ENCODE measurements at places on chromosomes 2 and 18. TPM values are rescaled to one million over a fixed set of nuclear protein-coding genes. Genes with fewer than 3 reads are reported as not detected.

CSRNP3 gene
- total RNA-seq, result not detected

RHOB gene
- 33.5 TPM for total RNA-seq

EML6 gene
- total RNA-seq, result 2.1 TPM

PAX8 gene
- total RNA-seq, result 5.4 TPM

UGT1A10 gene
- total RNA-seq, result not detected

CYRIA gene
- total RNA-seq, result 0.12 TPM

SERPINB4 gene
- not detected for total RNA-seq

RIT2 gene
- not detected for total RNA-seq

ALPI gene
- not detected for total RNA-seq

CLEC4F gene
- total RNA-seq, result not detected

EPB41L3 gene
- total RNA-seq, result 5.8 TPM

TEX44 gene
- total RNA-seq, result not detected

MATN3 gene
- total RNA-seq, result 5.3 TPM

GTF2A1L gene
- 0.60 TPM for total RNA-seq

MRO gene
- total RNA-seq, result not detected

MAP3K19 gene
- total RNA-seq, result not detected

HK2 gene
- 13.0 TPM for total RNA-seq

TMEM37 gene
- not detected for total RNA-seq

CYP26B1 gene
- total RNA-seq, result 3.5 TPM

CFC1 gene
- total RNA-seq, result not detected

MAL gene
- total RNA-seq, result not detected

MOGAT1 gene
- 0.24 TPM for total RNA-seq

ALPG gene
- not detected for total RNA-seq

GALR1 gene
- total RNA-seq, result not detected

ALK gene
- 0.12 TPM for total RNA-seq

ABCB11 gene
- total RNA-seq, result not detected

IL36A gene
- not detected for total RNA-seq

SMYD5 gene
- 21.5 TPM for total RNA-seq

ASPRV1 gene
- total RNA-seq, result 0.68 TPM

C1QL2 gene
- not detected for total RNA-seq

ITSN2 gene
- total RNA-seq, result 22.5 TPM

GNAL gene
- total RNA-seq, result not detected

SOWAHC gene
- 7.2 TPM for total RNA-seq

TTN gene
- 0.12 TPM for total RNA-seq

SLC5A7 gene
- total RNA-seq, result not detected

PLEKHH2 gene
- total RNA-seq, result 0.59 TPM

RGPD5 gene
- total RNA-seq, result 28.5 TPM

HNMT gene
- total RNA-seq, result 40.7 TPM

CRYGD gene
- not detected for total RNA-seq
